NCI-H460 (cell line): ENCODE measurements at places on chromosomes 1 and 21.
A peak's percentile ranks its signal among the peaks of the same experiment; 100 is the strongest.

DNA sequence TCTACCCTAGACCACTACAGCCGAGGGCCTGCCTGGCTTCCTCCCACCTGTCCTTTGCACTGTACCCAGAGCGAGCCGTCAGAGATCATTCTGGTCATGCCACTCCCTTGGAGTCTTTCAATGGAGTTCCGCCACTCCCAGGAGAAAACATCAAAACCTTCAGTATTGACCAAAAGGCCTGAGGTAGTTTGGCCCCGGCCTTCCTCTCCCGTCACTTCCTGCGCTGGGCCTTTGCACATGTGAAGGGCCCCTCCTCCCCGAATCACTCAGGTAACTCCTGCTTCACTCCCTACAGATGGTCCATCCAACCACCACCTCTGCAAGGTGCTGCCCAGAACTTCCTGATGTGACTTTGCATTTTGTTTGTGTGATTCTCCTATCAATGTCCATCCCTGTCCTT lies 26.6 kb downstream of the UBE2G2 start:
- no peak for DNase-seq

GRCh38 chr1:228062085-228062791 lies 20.3 kb upstream of the ARF1 start:
- DNase-seq = no peak

DNA sequence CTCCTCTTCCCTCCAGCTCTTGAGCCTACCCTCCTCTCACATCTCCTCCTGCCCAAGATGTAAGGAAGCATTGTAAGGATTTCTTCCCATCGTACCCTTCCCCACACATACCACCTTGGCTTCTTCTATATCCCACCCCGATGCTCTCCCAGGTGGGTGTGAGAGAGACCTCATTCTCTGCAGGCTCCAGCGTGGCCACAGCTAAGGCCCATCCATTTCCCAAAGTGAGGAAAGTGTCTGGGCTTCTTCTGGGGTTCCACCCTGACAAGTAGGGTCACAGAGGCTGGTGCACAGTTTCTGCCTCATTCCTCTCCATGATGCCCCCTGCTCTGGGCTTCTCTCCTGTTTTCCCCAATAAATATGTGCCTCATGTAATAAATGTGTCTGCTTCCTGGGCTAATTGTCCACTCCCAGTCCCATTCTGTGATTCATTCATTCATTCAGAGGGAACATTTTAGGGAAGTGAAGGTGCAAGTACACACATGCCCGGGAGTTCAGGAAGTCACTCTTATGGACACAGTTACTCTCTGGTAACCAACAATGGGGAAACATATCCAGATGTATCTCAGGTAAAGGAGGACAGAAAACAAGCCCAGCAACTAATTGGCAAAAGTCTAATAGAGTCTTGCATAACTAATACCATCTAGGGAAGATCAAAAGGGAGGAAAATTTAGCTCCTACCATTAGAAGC lies 1.9 kb downstream of the SPRR4 start:
- DNase-seq = no peak

DNA sequence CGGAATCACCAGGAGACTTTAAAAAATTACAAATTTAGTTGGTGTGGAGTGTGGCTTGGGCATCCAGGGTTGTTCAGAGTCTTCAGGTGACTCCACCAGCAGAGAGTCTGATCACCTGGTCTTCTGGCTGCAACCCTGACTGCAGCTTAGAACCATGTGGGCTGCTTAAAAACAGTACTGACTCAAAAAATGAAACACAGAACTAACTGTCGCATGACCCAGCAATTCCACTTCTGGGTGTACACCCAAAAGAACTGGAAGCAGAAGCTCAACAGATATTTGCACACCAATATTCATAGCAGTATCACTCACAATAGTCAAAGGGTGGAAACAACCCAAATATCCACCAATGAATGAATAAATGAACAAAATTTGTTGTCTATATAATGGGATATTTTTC lies 17.3 kb downstream of the TLR5 start:
- no peak for DNase-seq

DNA sequence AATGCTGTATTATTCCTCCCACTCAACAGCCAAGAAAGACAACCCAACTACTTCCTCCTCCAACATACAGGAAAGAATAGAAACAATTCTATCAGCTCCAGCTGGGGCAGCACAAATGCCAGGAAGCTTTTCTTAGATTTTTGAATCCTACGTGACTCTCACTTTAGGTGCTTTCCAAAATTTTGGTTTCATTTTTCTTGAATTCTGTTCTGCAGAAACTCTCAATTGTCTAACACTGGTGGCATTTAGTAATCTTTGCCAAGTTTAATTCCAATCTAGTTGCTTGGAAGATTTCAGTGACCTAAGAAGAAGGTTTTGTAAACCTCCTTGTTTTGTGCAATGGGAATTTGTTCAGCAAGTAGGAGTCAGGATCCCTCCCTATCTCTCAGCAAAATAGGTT lies 37.1 kb upstream of the DOCK7 start:
- no peak for DNase-seq

DNA sequence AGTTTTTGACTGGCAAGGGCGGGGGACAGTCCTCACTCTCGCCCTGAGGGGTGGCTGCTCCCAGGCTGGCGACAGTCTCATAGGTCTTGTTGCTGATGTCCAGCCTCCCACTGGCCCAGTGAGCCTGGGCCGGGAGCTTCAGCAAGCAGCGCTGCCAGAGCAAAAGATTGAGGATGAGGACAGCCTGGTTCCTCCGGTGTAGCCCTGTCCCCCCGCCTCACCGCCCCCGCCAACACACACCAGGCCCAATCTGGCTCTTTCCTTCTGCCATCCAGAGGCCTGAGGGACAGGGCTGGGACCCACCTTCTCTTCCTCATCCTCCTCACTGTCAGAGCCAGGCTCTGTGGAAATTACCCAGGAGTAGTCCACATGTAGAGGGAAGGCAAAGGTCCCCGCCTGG lies 8.6 kb upstream of the TCEA3 start:
- no peak for DNase-seq

DNA sequence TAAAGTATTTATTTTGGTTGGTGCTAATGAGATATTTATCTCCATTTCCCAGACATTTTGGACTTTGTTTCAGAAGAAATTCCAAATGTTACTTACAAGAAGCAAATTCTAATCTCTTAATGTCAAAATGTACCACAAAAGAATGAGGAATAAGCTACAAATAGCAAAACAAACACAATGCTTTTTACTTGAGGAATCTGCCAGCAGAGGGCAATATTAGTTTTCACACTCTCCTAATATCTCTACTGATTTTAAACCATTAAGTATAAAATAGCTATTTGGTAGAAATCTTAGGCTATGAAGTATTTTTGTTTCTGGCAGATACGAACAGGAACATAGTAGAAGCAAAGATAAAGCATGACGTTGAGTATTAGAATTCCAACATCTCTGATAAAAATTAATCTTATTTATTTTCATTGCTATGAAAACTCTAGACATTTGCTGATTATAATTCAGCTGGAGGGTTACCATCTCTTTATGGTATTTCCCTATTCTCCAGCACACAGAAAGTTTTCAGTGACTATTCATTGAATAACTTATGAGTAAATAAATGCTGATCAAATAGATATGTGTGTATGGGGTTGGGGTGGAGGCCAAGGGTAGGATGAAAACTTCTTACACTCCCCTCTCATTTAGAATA lies 13.4 kb upstream of the HMCN1 start:
- DNase-seq = peak; percentile 48

GRCh38 chr1:43220905-43221778 lies 48.6 kb upstream of the TMEM125 start:
- DNase-seq = no peak

DNA sequence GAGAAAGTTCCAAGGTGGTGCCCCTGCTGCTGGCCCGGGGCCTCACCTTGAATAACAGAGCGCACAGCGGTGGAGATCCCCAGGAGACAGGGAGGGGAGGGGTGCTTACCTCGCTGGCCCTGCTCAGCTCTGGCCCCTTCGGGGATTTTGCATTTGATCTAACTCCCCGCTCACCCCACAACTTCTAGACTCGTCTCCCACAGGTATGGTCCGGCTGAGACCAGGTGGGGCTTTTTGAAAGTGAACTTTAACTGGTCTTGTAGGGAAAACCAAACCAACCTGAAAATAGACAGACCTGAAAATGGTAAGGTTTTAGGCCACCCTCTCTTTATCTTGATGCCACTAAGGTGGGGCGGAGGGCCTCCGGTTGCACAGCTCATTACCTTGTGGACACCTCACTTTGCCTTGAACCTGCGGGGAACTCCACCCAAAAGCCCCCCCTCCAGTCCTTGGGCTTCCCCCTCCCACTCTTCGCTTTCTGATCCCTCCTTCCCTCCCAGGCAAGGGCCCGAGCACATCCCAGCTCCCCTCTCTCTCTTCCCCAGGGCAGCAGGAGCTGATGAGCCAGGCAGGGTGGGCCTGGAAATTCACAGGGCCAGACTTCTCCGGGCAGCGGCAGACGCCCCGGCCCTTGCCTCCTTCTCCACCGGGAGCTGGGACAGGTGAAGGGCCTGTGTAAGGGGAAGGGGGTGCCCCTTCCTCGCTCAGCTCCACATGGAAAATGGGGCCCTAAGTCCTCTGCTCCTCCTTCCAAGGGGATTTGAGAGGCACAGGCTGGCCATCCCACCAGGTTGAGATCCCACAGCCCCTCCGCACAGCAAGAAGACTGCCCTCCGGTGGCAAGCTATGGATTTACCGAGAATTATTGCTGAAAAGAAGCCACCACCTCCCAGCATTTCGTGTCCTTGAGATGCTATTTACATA lies 16.1 kb downstream of the TNFRSF8 start:
- DNase-seq = peak; percentile 11

DNA sequence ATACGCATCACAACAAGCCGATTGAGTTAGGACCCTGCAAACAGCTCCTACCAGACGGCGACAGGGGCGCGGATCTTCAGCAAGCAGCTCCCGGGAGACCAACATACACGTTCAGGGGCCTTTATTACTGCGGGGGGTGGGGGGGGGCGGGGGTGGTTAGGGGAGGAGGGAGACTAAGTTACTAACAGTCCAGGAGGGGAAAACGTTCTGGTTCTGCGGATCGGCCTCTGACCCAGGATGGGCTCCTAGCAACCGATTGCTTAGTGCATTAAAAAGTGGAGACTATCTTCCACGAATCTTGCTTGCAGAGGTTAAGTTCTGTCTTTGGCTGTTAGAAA lies 162.0 kb downstream of the RUNX1 start:
- DNase-seq = no peak

- DNase-seq = no peak
Observed at GRCh38 chr1:204711103-204711946, 25.8 kb upstream of the LRRN2 start.

DNA sequence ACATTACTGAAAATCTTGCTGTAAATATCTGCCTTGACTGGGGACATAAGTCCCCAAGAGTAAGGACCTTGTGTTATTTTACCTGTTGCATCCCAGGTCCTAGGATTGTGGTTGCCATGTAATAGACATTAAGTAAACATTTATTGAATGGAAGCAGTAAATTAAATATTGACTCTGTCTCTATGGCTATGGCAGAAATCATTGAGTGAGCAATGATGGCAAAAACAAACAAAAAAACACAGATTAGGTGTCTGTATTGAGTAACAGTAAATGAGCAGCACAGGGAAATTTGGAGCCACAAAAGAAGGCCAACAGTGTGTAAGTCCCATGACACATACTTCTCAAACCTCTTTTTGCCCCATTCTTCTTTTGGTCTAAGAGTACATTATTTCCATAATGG lies 240.4 kb downstream of the NFIA start:
- DNase-seq = no peak

GRCh38 chr21:26842974-26843932 lies 2.0 kb downstream of the ADAMTS1 start:
- peak; percentile 90 for DNase-seq

- no peak for DNase-seq
Observed at GRCh38 chr1:156001021-156001661, 19.6 kb downstream of the SSR2 start.

DNA sequence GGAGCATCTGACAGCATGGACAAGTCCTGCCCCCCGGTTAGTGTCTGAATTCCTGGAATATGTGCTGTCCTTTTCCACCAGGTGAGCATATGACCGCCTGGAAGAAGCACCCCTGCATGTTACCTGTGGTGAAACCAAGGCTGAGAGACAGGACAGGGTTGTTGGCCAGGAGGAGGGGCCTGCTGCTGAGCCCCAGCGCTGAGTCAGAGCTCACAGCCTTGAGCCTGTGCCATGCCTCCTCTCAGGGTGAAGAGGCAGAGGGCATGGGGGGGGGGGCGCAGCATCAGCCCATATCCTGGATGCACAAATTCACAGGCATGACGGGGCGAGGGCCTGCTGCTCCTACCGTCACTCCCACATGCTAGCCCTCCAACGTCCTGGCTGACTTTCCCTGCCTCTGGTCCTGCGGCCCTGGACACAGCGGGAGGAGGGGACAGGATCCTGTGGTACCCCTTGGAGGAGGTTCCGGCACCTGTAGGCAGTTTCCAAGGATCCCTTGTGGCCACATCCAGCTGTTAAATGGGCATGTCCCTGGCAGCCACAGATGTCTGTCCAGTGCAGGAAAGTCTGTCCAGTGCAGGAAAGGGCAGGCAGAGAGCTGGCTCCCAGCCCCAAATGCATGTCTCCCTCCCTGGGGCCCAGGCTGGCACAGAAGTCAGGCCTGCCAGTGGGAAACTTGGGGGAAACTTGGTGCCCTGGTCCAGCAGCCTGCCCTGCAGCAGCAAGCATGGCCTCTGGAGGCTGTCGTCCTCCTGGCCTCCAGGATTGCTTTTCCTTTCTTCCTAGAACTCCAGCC lies 23.9 kb downstream of the TTC34 start:
- DNase-seq = no peak
